Cardiac atrium fibroblast (primary cell): ENCODE measurements at places on chromosomes 4 and X. TPM values are rescaled to one million over a fixed set of nuclear protein-coding genes. Genes with fewer than 3 reads are reported as not detected.

RXFP1 gene
- total RNA-seq: 0.32 and 0.36 TPM in 2 replicates

FAM47A gene
- not detected in 2 replicates for total RNA-seq

SMR3A gene
- total RNA-seq: not detected in 2 replicates

GAGE13 gene
- not detected in 2 replicates for total RNA-seq

FGFBP1 gene
- not detected in 2 replicates for total RNA-seq

CITED1 gene
- total RNA-seq: not detected in 2 replicates

USP17L21 gene
- not detected in 2 replicates for total RNA-seq

C4orf50 gene
- not detected in 2 replicates for total RNA-seq

TBC1D1 gene
- total RNA-seq: 57.2 and 60.1 TPM in 2 replicates

CNKSR2 gene
- total RNA-seq: under 0.01 and 0.32 TPM in 2 replicates

LCORL gene
- 4.5 and 6.8 TPM in 2 replicates for total RNA-seq

ATP6AP1 gene
- 43.1 and 68.5 TPM in 2 replicates for total RNA-seq

MAGEC2 gene
- not detected in 2 replicates for total RNA-seq

ATP2B3 gene
- not detected in 2 replicates for total RNA-seq

PDS5A gene
- total RNA-seq: 29.4 and 37.7 TPM in 2 replicates
